ENCODE measurements at places on chromosomes 6 and 20.
A peak's percentile ranks its signal among the peaks of the same experiment; 100 is the strongest.

- DNase-seq = no peak
These were observed 13.9 kb upstream of the SUMO4 start for GRCh38 chr6:149385998-149386646.

- DNase-seq = no peak
These were observed 827.7 kb downstream of the MAFB start for GRCh38 chr20:39861381-39861780.

DNA sequence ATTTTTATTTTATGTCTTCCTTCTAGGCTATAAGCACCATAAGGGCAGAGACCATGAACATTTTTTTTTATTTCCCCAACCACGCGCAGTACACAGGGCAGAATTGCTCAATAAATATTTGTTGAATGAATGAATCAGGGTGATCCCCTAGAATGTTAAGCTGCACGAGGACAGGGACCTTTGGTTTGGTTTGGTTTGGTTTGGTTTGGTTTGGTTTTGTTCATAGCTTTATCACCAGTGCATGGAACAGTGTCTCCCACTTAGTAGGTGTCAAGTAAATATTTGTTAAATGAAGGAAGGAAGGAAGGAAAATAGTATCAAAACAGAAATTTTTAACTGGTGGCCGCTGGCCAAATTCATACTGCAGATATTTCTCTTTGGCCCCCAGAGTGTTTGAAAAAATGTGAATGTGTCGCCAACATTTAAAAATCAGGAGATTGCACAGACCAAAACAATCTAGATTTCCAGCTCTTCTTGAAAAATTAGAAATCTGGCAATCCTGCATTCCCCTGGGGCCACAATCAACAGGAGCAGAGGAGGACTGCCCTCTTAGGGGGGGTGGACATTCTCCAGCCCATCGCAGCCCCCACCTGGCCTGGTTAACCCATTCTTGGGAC is 205.3 kb downstream of the EYA2 start:
- no peak for DNase-seq

GRCh38 chr6:111211411-111212030 is 124.2 kb downstream of the SLC16A10 start:
- no peak for DNase-seq

- DNase-seq = no peak
These were observed 149.4 kb upstream of the B3GAT2 start for GRCh38 chr6:71106276-71106675.

- no peak for DNase-seq
These were observed 1.4 kb upstream of the RBPJL start for GRCh38 chr20:45305262-45305661.

DNA sequence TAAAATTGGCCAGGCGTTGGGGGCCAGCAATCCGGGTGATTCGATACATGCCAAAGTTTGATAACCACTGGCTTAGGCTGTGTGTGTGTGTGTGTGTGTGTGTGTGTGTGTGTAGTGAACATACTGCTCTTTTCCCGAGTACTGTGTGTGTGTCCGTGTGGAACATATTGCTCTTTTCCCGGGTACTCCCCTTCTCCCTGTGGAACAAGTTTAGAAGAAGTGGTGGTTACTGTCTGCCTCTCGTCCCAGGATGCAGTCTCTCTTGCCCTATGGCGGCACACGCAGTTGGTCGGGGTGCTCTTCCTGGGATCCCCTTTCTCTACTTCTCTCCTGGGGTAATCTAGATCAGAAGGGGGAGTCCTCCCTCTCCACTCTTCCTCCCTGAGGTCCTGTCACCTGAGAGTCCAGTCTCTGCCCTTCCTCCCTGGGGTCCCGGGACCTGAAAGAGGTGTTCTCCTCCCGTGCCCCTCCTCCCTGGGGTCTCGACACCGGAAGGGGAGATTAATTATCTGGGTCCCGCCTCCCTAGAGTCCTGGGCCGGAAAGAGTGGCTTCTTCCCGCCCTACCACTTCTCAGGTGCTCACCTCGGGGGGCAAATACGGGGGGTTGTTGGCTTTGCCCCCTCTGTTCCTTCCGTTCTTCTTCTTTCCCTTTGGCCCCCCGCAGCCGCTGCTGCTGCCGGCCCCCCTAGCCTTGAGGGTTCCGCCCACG is 516 bp downstream of the GTPBP2 start:
- no peak for DNase-seq

DNA sequence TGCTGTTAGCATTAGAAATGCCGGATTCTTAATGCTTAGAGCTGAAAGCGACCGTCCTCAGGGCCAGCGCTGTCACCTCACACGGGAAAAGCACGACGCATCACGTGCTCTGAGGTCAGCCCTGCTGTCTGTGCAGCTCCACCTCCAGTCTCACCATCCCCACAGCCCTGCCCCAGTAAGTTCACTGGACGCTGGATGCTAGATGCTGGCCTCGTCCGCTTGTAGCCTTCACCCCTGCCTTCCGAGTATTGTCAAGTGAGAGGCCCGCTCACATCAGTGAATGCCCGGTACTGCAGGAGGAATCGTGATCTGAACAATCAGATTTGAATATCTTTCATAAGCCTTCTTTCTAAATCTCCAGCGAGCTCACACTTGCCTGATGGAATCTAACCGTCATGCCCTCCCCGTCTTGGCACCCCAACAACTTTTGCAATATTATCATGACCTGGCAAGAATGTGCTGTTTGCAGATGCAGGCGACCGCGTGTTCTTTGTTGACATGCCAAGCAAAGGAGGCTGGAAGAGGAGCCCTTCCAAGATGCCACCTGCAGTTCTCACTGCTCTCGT is 64.9 kb downstream of the DLL1 start:
- DNase-seq = no peak

DNA sequence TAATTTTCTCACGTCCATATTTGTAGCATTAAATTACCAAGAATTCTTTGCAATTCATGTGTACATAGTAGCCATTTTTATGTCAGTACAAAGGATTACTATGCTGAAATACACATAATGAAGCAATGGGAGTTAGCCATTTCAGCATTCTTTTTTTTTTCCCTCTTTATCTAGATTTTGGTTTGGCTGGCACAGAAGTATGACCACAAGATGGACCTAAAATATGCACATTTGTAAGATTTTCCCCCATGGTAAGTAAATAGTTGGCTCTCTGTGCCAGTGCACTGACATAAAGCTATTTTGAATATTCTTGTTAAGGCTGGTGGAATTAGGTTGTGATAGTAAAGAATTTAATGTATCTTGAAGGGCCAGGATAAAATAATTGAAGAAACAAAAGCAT is 486.1 kb upstream of the BTBD3 start:
- DNase-seq = no peak

GRCh38 chr20:36827541-36828279 is 48.2 kb upstream of the TLDC2 start:
- DNase-seq = no peak

DNA sequence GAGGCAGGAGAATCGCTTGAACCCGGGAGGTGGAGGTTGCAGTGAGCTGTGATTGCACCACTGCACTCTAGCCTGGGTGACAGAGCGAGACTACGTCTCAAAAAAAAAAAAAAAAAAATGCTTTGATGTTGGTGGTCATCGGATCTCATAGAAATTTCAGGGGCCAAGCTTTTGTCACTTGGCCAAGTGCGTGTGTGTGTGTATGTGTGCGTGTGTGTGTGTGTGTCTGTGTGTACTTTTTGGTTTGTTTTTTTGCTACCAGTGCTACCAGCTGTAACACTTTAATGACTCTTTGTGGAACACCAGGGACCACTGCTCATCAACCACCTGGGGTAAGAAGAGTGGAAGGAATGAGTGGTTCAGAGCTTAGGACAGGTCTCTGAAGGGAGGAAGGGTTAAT is 49.7 kb downstream of the TRAF3IP2 start:
- no peak for DNase-seq

- no peak for DNase-seq
These were observed 29.8 kb downstream of the SLC2A12 start for GRCh38 chr6:134022650-134023049.

DNA sequence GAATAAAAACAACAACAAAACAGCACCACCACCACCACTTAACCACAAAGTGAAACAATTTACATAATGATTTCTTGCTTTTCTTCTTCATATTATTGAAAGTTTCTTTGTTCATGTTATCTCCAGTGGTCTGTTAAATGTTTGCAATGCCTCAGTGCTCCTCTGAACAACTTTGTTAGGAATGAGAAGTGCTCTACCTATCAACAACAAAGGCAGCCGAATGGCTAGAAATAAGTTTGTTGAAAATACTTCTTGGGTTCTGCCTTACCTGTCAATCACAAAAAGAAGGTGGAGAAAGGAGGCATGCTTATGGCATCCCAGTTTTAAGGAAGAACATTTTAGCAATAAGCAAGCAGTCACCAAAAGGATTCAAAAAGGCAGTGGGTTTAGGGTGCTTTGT is 490.2 kb downstream of the PRKN start:
- DNase-seq = no peak

DNA sequence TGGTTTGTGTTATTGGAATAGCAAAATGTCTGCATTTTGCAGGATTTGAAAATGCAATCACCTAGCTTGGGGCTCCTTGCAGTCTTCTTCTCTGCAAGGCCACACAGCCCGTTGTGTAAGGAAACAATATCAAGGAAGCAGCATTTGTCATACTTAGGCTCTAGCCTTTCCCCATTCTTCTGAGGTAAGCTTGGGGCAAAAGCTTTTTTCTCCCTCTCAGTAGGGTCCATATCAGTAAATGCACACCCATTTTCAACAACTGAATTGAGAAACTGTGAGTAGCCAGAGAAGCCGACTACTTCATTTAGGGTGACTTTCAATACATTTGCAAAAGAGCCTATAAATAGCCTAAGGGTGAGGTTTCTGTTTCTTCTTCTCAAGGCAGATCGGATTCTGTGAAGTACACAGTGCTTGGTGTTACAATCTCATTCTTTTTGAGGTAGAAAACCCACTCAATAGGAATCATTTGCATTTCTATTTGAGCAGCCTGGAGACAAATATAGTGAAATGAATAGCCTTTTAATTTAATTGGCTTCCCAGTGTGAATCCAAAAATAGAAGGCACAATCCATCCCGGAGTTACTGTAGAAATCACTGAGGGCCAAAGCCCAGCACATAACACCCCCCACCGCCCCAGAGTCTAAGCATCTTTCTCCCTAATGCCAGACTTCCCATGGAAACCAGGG is 61.8 kb downstream of the BTBD3 start:
- no peak for DNase-seq

- peak; percentile 85 for DNase-seq
These were observed 29.6 kb downstream of the SRSF3 start for GRCh38 chr6:36623547-36624459.

GRCh38 chr20:22260506-22260905 is 323.9 kb downstream of the FOXA2 start:
- no peak for DNase-seq

GRCh38 chr20:2467412-2467811 is 3.2 kb downstream of the SNRPB start:
- no peak for DNase-seq

- DNase-seq = no peak
These were observed 1077.6 kb upstream of the MAP3K7 start for GRCh38 chr6:91664327-91664959.

- no peak for DNase-seq
These were observed 60.7 kb downstream of the GRIK2 start for GRCh38 chr6:101454106-101454676.

- no peak for DNase-seq
These were observed 20.3 kb upstream of the SLA2 start for GRCh38 chr20:36666181-36666740.

DNA sequence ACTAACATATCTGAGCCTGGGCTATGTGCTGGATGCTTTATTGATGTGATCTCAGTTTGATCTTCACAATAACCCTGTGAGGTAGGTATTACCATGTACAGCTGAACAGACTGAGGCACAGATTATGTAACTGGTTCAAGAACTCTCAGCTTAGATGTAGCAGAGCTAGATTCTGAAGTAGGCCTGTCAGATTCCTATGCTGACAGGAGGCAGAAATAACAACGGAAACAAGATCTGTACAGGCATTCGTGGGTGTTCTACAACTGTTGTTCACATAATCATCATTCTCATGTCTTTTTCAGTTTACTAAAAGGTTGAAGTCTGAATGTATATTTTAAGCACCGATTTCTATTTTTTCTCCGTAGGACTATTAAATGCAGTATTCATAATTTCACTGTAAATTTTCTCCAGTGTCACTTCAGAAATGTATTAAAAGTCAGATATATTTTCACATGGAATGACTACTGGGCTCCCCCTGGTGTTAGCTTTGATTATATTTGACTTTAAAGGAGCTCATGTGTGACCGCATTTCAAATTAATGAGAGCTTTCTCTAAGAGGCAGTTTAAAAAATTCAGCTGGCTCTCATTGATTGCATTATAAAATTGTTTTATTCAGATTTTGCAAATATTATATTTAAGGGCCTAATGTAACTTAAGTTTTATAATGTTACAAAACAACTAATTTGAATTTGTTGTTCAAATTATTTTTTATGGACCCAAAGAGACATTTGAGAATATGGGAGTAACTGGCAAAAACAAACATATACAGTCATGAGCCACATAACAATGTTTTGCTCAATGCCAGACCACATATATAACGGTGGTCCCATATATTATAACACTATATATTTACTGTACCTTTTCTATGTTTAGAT is 36.4 kb upstream of the SLC17A4 start:
- no peak for DNase-seq

- no peak for DNase-seq
These were observed 296.3 kb downstream of the LRFN2 start for GRCh38 chr6:40290816-40291215.

DNA sequence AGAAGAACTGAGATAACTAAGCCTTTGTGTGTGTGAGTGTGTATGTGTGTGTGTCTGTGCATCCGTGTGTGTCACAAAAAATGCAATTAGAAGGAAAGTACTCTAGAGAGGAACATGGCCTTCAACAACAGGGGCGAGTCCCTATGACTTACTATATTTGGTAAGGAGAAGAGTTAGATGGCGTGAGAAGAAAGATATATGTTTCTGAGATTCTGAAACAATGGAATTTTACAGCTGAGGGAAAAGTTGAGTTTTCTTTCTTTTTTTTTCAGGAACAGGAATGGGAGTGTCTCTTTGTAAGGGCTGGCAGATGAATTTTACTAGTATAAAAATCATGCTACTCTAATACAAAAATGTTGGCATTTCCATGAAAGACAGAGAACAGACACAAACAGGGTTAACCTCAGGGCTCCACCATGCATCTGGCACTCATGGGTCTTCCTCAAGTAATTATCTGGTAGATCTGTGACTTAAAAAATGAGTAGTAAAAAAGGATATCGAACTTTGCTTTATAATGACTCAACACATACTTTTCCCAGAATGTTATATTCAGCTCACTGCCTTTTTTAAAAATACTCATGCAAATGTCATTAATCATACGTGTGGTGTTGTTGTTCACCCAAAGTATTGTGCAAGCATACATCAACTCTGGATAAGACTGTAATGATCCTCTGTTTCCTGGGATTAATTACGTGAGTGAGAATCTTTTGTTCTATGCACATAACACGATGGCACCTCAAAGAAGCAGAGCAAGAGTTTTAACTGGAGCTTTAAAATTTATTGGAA is 12.8 kb upstream of the SASH1 start:
- no peak for DNase-seq

- no peak for DNase-seq
These were observed 4.1 kb downstream of the TRPC4AP start for GRCh38 chr20:35088231-35089145.

GRCh38 chr6:125995972-125996580 is 9.7 kb downstream of the TRMT11 start:
- DNase-seq = no peak
